ENCODE measurements at places on chromosomes 11 and 22.

DNA sequence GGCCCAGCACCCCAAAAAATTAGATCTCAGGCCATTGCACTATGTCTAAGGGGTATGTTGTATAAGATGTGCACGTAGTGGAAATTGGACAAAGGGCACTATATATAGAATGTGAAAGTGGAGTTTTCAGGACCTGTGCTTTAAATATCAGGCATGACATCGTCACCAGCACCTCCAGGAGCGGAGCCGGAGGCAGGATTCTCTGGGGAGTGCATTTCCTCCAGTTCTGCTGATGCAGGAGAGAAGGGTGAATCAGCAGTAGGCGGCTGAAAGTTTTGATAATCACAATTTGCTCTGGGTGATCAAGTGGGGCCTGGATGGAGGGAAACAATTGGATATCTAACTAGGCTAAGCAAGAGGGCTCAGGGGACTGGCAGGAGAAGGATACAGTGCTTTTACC, 69.1 kb upstream of the NTM start:
- no peak for DNase-seq

DNA sequence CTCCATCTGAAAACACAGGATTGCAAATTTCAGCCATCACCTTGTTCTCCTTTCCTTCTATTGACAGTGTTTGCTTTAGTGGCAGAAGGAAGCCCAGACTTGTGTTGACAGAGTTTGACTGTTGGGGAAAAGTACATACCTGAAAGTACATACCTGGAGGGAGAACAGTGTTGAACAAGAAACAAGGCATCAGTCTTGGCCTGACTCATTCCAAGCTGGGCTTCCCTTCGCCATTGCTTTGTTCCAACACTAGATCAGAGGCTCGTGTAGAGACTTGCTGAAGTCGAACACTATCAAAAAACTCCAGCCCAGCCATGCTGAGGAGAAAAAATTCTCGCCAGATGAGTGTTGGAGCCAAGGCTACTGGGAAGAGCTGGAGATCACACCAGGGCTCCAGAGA, 133.4 kb downstream of the BBOX1 start:
- no peak for DNase-seq

GRCh38 chr11:2881076-2881980, 4.2 kb downstream of the CDKN1C start:
- no peak for DNase-seq

- DNase-seq = no peak
Measured at GRCh38 chr11:121755906-121756305, 303.1 kb upstream of the SORL1-AS1 start.

DNA sequence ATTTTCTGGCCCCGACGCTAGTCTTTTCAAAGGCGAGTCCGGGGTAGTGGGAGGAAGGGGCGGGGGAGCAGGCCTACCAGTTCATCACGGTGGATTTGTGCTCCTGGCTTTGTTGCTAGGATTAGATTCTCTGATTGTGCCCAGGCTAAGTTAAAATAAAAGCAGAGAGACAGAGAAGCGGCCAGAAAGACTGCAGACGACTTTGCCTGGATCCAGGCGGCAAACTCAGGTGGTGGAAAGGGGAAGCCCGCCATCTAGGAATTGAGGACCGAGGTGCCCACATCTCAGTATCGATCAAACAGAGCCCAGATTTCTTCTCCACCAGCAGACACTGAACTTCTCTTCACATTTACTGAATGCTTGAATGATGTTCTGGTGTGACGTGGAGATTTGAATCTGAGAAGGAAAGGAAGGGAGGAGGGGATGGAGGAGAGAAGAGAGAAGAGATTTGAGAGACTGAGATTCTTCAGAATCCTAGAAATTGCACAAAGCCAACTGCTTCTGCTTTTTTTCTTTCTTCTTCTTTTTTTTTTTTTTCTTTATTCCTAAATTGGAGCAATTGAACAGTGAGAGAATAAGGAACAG, 2.7 kb downstream of the FAT3 start:
- DNase-seq = no peak

GRCh38 chr11:123505546-123506299, 75.7 kb downstream of the GRAMD1B start:
- no peak for DNase-seq

- no peak for DNase-seq
Measured at GRCh38 chr11:15107730-15108515, 6.8 kb upstream of the INSC start.

DNA sequence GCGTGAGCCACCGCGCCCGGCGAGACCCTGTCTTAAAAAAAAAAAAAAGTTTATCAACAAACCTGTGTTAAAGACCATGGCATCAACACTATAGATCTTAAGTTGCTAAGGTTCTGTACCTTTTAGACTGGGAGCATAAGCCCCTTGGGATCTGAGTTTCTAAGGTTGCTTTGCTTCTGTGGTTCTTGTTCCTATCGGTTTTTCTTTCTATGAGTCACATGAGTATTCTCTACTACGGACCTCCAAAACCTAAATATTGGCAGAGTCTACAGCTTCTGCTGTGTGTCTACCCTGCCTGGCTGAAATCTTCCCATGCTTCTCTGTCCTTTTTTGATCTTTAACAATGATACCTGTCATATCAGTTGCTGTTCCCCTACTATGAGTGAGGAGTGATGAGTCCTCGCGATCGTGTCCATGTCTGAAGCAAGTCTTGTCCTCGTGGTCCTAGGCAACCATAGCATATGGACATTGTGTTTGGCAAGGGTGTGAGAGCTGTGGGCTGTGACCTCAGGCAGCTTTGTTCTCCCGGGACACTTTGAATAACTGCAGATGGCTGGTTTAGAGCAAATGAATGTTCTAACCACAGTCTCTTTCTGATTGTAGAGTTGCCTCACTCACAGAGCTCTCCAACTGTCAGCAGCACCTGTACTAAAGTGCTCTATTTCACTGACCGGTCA, 9.0 kb upstream of the DLAT start:
- DNase-seq = no peak

Data from KG1 (cell line).